Endodermal cell (in vitro differentiated cells): ENCODE measurements at places on chromosomes 5 and 9. TPM values are rescaled to one million over a fixed set of nuclear protein-coding genes. Genes with fewer than 3 reads are reported as not detected.

OR13J1 gene
- total RNA-seq = not detected in 3 replicates

CCDC192 gene
- 0.48 TPM in 1 of 2 replicates, not detected in the other for total RNA-seq

AGXT2 gene
- not detected in 2 replicates for total RNA-seq

NMUR2 gene
- not detected in 3 replicates for total RNA-seq

DNA sequence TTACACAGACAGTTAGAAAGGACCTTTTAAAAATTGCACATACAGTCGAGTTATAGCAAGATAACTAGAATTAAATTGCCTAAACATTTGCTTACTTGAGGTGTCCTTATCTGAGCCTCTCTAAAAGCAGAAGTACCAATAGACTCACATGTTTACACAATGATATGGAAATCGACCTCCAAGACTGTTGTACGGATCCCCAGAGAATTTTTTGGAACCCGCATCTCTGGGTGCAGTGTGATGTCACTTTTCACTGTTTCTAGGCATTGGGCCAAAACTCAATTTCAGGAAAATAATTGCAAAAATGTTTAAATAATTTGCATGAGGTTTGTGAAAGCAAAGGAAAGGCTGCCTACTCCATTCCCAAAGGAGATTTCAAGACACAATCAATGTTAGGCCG lies 63.1 kb upstream of the ATG10 start:
- H3K27ac ChIP-seq = no peak overlapping the region
- no peak for DNase-seq
- H3K36me3 ChIP-seq = no peaks in the 10 kb centered on the region
- no peaks in the 10 kb centered on the region for H3K4me1 ChIP-seq
- H3K4me3 ChIP-seq = no peak overlapping the region

DNA sequence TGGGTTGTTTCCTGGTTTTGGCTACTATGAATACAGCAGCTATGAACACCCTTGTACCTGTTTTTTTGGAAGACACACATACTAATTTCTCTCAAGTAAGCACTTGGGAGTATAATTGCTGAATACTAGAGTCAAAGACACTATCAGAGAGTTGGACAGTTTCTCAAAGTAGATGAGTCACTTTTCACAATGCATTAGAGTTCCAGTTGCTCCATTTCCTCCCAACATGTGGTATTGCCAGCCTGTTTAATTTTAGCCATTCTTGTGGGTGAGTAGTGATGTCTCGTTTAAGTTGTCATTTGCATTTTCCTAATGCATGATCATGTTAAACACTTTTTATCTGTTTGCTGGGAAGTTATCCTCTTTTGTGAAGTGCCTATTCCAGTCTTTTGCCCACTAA lies 81.6 kb upstream of the GDNF start:
- H3K4me1 ChIP-seq = no peaks in the 10 kb centered on the region
- H3K27me3 ChIP-seq = no peaks in the 10 kb centered on the region
- DNase-seq = no peak
- H3K4me3 ChIP-seq = no peak overlapping the region

DNA sequence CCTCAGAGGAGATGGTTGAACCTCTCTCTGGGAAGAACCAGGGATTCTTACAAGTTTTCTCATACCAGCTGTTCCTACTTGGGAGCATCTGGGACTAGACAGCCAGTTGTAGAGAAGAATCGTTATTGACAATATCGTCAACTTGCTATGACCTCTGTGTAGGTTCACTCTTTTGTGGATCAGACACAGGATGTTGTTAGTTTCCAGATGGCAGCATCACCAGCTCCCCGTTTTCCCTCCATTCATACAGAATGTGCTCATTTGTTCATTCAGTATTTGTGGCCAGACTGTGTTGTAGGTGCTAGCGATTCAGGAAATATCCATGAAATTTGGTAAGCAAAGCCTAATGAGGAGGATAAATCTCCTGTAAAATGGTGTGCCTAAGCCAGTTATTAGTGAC lies 3.7 kb downstream of the PDE8B start:
- peaks cover 61% of the 10 kb centered on the region for H3K27me3 ChIP-seq
- no peaks in the 10 kb centered on the region for H3K4me1 ChIP-seq
- H3K27ac ChIP-seq = no peak overlapping the region
- DNase-seq = no peak
- H3K4me3 ChIP-seq = no peak overlapping the region

DNA sequence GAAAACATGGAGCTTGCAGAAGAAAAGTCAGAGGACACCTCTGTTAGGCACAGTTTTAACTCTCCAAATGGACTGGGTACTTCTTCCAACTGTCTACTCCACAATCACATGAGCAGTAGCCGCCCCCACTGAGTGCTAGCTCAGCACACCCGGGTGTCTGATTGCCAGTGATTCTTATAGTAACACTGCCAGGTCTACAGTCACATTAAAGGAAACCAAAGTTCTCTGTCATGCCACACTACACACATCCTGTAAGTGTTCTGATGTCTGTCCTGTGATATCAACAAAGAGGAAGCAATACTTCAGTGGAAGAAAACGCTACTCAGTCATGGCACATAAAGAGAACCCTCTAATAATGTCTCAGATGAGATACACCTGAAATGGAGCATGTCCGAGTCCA lies at the start of gene HAVCR2:
Gene HAVCR2, minus strand, starts transcription at position 69 of the 400 bp plus-strand sequence. Its CDS starts 61 bp downstream, at position 8.
- H3K27ac ChIP-seq = no peak within 1 kb of the TSS
- no peak within 1 kb of the TSS for H3K4me3 ChIP-seq
- H3K36me3 ChIP-seq = no peaks in the 10 kb centered on the region
- H3K27me3 ChIP-seq = no peaks in the 10 kb centered on the region

GRCh38 chr5:131272307-131272706 lies 8.5 kb downstream of the CDC42SE2 start:
- no peaks in the 10 kb centered on the region for H3K4me1 ChIP-seq
- no peak overlapping the region for H3K4me3 ChIP-seq
- H3K36me3 ChIP-seq = no peaks in the 10 kb centered on the region
- no peaks in the 10 kb centered on the region for H3K27me3 ChIP-seq

DNA sequence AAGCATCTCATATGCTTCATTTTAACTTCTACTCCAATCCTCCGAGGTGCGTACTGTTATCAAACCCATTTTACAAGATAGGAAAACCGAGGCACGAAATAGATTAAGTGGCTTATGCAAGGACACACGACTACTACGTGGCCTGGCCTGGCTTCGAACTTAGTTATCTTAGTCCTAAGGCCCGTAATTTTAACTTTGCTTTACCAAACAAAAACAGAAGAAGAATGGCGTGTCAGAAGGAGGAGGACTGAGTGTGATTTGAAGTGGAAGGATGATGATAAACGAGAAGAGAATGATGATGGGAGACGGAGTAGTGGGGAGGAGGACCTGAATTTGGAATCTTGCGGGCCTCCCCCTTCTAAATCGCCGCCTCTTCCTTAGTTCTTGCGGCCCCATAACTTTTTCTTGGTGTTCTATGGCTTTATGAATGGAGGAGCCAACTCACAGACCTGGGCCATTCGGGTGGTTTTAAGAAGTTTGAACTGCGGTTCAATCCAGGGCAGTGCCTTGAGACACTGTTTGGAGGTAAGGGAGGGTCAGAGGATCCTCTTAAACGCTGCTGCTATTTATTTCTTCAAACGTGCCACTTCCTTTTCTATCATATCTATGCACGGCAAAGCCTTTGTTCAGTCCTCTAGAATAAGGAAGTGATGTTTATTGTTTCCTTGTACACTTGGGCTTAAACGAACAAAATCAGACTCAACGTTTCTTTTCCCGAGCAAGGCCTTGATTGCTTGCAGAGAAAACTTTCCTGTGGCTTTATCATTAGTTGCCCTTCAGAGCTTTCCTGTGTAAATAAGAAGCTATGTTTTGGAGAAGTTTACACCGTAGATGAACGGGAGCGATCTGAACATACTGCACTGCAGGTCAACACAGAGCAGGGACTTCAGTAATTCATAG lies 795 bp downstream of the CNOT8 start:
- DNase-seq = peak; percentile 54
- H3K36me3 ChIP-seq = peaks cover 11% of the 10 kb centered on the region
- H3K4me1 ChIP-seq = peaks cover 4% of the 10 kb centered on the region
- H3K27me3 ChIP-seq = no peaks in the 10 kb centered on the region
- H3K27ac ChIP-seq = peak overlapping the region; percentile 100

DNA sequence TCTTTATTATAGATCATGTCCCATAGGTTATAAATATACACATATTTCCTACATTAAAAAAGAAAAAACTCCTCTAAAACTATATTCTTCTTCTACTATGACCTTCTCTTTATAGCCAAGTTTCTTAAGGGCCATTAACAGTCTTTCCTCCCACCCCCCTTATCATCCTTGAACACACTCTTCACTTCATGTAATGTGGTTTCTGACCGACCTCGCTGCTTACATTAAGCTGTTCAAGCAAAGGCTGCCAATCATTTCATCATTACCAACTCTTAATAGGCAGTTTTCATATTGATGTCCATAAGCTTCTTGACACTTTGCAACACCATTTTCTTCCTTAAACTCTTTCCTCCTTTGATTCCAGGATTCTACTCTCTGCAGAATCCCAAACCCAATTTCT lies 283.0 kb upstream of the PCSK5 start:
- no peaks in the 10 kb centered on the region for H3K4me1 ChIP-seq
- H3K4me3 ChIP-seq = no peak overlapping the region
- no peaks in the 10 kb centered on the region for H3K27me3 ChIP-seq
- no peak overlapping the region for H3K27ac ChIP-seq
- H3K36me3 ChIP-seq = no peaks in the 10 kb centered on the region
- no peak for DNase-seq

GRCh38 chr5:162503796-162504195 lies 436.2 kb downstream of the GABRG2 start:
- no peak for DNase-seq
- H3K4me1 ChIP-seq = no peaks in the 10 kb centered on the region
- no peaks in the 10 kb centered on the region for H3K27me3 ChIP-seq
- H3K36me3 ChIP-seq = no peaks in the 10 kb centered on the region
- no peak overlapping the region for H3K4me3 ChIP-seq
